NB4 (cell line): ENCODE measurements at places on chromosomes 5 and 9.

DNA sequence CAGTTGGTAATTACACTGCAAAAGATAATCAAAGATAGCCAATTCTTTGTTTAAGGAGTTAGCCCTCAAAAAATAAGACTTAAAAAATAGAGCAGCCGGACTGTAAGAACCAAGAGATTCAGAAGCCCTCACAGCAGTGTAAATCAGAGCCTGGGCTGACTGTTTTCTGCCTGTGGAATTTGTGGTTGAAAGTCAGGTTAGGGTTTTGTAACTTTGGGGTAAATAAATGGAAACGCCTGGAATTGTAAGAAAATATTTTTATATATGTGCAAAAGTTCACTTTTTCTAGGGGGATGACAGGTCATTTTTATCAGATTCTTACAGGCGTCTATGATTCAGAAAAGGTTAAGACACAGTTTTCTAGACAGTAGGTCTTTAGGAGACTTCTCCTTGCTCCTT is 35.6 kb downstream of the KLHL3 start:
- DNase-seq, result no peak

- peak; percentile 94 for DNase-seq
Observed at GRCh38 chr9:100352727-100353505, at the start of gene TEX10. TSS of gene TEX10 (minus strand) at chr9:100352942. CDS start at chr9:100349363, 3,579 bp downstream.

- no peak for DNase-seq
Observed at GRCh38 chr5:10502578-10502977, 60.9 kb downstream of the ROPN1L start.

GRCh38 chr5:34863946-34864345 is 25.0 kb downstream of the TTC23L start:
- no peak for DNase-seq

DNA sequence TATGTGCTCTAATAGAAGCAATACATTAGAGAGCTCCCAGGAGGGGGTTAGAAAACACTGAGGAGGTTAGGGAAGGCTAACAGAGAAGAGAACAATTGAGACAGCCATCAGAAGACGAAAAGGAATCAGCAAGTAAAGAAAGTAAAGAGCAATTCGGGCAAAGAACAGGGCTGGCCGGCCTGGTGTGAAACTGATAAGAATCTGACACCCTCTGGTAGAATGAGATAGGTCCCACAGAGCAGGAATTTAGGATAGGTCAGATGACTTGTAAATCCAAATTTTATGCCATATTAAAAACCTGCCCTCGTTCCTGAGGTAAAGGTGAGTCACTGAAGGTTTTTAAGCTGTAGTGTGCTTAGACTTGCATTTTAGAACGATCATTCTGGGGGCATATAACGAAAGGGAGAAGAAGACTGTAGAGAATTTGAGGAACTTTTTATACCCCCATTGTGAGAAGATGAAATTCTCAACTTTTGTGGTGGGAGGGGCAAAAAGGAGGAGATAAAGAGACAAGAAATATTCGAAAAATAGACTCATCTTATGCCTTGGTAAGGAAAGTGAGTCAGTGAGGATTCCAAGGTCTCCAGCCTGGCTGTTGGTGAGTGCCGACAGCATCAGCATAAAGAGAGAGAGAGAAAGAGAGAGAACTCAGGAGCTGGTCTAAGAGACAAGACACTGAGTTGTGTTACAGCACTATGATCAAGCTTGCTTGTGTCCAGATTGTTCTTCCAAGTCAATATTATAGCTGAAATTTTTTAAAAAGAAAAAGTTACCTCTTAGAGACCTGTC is 51.3 kb downstream of the TMEM167A start:
- DNase-seq, result no peak

DNA sequence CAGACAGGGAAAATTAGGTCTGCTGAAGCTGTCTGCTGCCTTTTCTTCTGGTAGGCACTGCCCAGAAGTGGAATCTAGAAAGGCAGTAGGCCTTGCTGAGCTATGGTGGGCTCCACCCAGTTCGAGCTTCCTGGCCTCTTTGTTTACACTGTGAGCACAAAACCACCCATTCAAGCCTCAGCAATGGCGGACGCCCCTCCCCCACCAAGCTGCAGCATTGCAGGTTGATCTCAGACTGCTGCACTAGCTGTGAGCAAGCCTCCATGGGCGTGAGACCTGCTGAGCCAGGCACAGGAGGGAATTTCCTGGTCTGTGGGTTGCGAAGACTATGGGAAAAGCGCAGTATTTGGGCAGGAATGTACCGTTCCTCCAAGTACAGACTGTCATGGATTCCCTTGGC is 18.5 kb downstream of the AGTPBP1 start:
- DNase-seq, result no peak

- DNase-seq, result peak; percentile 53
Observed at GRCh38 chr5:94691949-94692348, 73.5 kb downstream of the SLF1 start.

DNA sequence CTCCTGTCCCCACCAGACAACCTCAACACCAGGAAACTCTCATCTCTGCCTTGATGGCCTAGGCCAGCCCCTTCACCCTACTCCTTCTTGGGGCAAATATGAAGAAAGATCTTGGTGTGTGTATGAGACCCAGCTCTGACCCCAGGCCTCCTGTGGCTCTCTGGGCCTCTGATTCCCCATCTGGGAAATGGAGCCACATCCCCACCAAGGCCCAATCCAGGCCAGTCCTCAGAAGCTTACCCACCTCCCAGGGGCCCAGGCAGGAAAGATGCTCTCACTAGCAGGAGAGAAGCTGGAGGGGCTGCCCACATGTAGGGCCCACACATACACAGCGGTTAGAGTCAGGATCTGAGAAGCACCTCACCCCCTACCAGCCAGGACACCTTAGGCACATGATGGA is 38.9 kb downstream of the BICD2 start:
- DNase-seq, result no peak

DNA sequence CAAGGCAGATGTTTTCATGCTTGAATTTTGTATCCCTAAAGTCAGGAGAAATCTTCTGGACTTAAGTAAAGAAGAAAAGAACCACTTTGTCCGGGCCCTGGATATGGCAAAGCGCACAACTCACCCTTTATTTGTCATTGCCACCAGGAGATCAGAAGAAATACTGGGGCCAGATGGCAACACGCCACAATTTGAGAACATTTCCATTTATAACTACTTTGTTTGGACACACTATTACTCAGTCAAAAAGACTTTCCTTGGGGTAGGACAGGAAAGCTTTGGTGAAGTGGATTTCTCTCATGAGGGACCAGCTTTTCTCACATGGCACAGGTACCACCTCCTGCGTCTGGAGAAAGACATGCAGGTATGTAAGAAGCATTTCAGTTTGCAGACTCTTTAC is 2.3 kb downstream of the TYRP1 start:
- no peak for DNase-seq

DNA sequence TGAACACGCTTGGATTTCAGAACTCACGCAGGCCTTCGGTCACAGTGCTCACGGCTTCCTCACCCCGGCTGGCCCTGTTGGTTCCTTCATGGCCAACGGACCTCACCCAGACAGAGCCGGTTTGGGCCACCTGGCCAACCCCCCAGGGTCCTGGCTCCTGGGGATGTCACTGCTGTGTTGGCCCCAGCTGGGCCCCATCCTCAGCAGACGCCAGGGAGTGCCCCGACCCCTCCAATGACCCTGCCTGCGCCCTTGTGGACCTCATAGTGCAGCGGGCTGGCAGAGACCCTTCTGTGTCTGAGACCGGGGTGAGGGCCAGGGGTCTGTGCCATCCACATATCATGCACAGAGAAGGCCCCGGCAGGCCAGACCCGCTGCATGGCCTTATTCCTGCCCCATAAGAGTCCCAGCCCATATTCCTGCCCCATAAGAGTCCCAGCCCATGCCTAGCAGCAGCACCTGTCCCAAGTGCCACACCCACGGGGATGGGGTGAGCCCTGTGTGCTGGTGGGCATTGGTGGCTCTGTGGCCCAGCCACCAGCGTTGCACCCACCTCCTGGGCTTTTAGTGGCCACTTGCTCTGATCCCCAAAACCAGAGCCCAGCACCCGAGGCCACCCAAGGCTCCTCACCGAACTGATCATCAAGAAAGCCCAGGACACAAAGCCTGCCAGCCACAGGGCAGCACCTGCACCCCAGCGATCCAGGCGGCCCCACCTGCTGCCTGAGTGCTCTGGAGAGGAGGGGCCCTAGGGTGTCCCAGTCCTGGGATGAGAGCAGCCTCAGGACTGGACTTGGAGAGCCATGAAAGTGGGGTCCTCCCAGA is 1.3 kb upstream of the LPCAT1 start:
- DNase-seq, result no peak

GRCh38 chr9:73807952-73808351 is 656.3 kb downstream of the ANXA1 start:
- DNase-seq, result no peak

- DNase-seq, result peak; percentile 41
Observed at GRCh38 chr9:78261403-78262001, 25.6 kb downstream of the CEP78 start.

GRCh38 chr5:93342563-93343061 is 238.4 kb downstream of the NR2F1-AS1 start:
- DNase-seq, result no peak

DNA sequence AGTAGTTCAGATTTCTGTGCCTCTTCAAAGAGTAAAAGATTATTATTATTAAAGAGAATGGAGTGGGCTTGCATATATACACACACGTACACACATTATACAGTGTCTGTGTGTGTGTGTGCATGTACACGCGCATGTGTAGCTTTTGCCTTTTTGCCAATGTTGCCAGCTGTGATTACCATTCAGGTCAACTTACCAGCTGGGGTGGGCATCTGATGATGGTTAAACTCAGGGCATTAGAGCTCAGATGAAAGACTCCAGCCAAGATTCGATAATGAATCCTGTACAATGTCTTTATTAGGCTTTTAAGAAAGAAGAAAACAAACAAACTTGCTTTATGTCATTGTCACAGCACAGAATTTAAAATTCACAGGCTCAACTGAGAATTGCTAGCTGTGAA is 296.5 kb upstream of the DMAC1 start:
- no peak for DNase-seq

DNA sequence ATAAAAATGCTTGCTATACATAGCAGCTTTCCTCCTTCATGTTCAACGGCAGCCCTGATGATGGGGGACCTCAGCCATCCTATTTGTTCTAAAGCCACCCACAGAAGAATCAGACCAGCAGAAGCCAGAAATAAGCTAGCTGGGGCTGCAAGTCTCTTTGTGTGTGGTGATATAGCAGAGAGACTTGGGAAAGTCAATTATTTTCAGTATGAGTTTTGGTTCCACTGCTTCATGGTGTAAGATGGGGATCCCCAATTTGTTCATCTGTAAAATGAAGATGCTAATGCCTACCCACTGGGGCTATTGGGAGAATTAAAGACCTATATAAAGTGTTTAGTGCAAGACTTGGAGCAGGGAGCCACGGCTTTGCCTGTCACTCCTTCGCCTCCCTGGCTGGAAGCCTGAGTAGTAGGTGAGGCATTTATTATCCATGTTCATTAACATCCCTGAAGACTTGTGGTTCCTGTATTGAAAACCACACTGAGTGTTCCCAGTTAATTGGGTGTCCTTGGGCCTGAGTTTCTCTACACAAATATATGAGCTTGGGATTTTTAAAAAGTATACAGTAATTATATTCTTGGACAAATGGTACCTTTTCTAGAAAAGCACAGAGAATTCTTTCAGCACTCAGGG is 210.1 kb upstream of the SLC24A2 start:
- no peak for DNase-seq

DNA sequence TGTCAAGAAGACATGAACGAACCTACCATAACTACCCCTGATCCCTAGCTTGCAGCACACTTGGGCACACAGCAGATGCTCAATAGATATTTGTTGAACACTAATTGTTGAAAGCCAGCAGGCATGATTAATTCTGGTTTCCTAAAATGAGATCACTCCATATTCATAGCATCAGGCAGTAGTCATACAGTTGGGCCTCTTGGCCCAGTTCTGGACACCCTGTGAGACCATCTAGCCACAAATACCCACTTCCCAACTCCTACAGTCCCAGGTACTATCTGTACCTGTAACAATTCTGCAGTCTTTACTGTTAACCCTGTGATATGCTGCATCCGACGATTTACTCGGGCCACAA is 24.2 kb downstream of the P4HA2 start:
- no peak for DNase-seq

GRCh38 chr9:25716220-25716872 is 38.1 kb upstream of the TUSC1 start:
- DNase-seq, result no peak

DNA sequence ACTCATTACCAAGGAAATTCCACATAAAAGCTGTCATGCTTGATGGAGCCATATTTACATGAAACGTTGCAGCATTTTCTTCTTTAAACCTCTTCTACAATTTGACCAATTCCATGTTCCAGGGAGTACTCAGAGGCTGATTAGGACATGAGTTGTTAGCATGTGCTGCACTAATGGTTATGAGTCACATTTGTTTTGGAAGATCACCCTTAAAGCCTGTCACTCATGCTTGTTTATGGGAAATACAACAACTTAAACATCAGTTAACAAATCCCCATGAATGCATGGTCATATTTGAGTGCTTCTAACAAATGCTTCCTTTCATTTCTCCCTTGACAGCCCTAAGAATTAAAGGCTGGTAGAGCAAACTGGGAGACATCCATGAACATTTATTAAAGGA is 156.1 kb downstream of the GHR start:
- no peak for DNase-seq
